GM04503 (cell line): ENCODE measurements at places on chromosomes 6 and 20.

DNA sequence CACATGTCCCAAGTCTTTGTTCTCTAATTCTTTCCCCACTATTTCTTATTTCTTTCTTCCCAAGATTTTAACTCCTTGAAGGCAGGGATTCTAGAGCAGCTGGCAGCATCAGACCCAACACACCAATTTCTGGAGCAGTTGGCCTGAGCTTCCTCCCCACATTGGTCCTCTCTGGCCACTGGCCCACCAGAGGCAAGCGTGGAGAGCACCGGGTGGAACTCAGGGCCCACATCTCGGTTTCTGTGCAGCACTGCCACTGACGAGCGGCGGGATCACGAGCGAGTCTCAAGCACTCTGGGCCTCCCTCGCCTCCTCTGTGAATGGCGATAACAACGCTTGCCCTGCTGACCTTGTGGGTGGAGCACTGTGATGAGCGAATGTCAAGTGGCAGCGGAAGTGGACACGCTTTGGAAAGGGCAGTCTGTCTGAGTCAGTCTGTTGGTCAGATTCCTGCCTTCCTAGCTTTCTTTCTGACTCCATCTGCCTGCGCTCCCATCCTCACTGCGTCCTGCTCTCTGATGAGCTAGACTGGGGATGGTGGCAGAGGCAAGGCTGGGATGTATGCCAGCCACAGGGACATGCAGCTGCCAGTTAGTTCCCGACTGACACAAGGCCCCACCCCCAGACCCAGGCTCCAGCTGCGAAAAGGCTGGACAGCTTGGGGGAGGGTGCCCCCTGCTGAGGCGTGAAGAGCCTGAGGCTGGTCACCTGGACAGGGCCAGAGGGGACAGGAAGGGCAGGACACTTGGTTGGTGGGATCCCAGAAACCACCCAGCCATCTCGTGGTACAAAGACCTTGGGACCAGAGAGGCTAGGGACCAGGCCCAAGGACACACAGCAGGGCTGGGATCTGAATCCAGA, 4.5 kb upstream of the SPDEF start:
- no peak for DNase-seq

DNA sequence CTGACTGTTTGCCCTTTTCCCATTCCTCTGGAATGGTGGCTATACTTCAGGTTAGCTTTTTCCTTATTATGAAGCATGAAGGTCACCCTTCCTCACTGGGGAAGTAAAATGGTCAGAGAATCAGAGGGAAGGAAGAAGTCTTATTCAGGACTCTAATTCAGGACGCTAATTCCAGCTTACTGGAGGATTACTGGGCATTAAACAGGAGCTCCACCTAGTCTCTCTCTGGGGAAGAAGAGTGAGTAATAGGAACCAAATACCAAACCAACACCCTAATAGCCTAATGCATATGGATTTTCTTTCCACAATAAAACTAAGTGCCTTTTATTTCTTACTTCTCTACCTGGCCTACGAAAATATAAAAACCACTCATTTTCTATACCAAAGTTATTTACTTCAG, 10.1 kb downstream of the CRISP1 start:
- no peak for DNase-seq

DNA sequence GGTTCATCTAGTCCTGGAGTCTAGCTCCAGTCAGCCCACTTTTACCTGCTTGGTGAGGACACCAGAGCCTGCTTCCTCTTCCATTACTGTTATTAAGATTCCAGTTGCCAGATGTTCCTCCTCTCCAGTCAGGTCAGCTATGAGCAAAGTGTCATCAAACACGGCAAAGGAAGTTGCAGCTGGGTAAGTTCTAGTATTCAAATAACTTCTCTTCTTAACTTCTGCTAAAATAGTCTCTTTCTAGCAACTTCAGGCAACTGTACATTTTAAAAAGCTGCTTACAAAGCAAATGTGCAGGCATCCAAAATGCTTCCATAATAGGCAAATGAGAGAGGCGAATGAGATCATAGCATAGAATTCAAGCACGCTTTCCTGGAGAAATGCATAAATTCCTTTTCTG, 18.4 kb upstream of the MRPS18A start:
- DNase-seq, result no peak

DNA sequence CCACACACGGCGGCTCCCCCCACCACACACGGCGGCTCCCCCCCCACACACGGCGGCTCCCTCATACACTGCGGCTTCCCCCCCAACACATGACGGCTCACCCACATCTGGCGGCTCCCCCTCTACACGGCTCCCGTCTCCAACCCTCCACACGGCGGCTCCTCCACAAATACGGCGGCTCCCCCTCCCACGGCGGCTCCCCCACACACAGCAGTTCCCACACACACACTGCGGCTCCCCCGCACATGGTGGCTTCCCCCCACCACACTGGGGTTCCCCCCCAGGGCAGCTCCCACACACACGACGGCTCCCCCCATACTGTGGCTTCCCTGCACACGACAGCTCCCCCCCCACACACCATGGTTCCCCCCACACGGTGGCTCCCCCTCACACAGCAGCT, 98.0 kb downstream of the TTLL2 start:
- no peak for DNase-seq
